ENCODE measurements at places on chromosomes 11 and 22. TPM values are rescaled to one million over a fixed set of nuclear protein-coding genes. Genes with fewer than 3 reads are reported as not detected.
A peak's percentile ranks its signal among the peaks of the same experiment; 100 is the strongest.

Gene ESAM
- 3.4 TPM for total RNA-seq

Gene TMEM191C
- total RNA-seq: 4.7 TPM

Gene SCN3B
- total RNA-seq: not detected

- peak; percentile 67 for DNase-seq
Measured at GRCh38 chr22:30969532-30970355, 679 bp downstream of the TUG1 start.

GRCh38 chr11:76795936-76796441 lies 12.8 kb downstream of the TSKU start:
- no peak for DNase-seq

- no peak for DNase-seq
Measured at GRCh38 chr11:86365546-86365945, 9.1 kb upstream of the CCDC81 start.
